ENCODE measurements at places on chromosomes 16 and 17.

- no peak for DNase-seq
These were observed 86.9 kb downstream of the HS3ST2 start for GRCh38 chr16:22900863-22901262.

GRCh38 chr16:57093666-57094564 is 1.5 kb downstream of the CPNE2 start:
- DNase-seq, result no peak

- DNase-seq, result no peak
These were observed 92.0 kb upstream of the ASIC2 start for GRCh38 chr17:33385133-33385532.

DNA sequence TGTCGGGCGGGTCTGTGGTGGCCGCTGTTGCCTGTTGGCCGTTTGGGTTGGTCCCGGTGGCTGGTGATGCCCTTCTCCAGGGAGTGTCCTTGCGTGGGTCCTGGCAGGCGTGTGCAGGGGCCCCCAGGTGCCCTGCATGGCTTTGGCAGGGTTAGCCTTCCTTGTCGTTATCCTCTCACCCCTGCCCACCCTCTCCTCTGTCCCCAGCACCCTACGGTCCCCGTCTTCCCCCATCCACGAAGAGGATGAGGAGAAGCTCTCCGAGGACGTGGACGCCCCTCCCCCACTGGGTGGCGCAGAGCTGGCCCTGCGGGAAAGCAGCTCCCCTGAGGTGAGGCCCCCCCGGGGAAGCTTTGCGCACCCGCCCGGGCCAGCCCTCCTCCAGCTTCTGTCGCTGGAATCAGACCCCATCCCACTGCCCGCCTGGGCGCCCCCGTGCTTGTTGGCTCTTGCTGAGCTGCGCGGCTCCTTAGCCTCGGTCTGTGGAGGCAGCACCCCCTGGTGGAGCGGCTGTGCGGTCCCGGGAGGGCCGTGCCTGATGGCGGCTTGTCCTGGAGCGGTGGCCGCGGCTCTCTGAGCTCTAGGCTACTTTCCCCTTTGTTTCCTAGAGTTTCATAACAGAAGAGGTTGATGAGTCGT is 10.6 kb upstream of the NUDT16L1 start:
- DNase-seq, result peak; percentile 48

GRCh38 chr16:69481901-69482341 is 57.5 kb downstream of the CYB5B start:
- peak; percentile 17 for DNase-seq

- no peak for DNase-seq
These were observed 712 bp downstream of the TMEM256 start for GRCh38 chr17:7403043-7403726.

GRCh38 chr17:75734674-75735294 is 13.5 kb downstream of the ITGB4 start:
- DNase-seq, result no peak

DNA sequence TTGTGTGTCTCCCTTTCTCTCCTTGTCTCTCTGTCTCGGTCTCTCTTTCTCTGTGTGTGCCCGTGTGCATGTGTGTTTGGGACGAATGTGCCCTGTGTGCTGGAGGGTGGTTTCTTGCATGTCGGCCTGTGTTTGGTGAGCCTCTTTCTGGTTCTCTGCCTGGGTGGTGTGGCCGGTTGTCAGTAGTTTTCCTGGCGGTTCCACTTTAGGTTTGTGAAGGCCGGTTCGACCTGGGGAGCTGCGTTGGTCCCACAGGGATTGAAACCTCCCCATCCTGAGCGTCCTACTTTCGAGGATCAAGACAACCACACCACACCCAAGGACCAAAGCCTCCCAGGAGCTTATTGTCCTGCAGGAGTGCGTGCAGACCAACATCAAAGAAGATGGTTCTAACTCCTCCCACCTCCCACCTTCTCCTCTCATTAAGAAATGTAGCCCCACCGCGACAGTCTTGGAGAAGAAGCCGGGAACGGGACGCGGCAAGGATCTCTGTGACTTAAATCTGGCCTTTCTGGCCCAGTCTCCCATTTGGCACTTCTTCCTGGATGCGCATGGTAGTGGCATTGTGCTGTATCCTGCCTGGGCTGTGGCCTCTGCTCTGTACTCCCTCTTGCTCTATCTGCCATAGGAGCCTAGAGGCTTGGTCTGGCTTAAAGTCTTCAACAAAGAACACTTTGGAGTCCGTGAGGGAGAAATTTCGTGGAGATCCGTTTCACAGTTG is 1685.0 kb downstream of the TP53TG3F start:
- no peak for DNase-seq

- DNase-seq, result no peak
These were observed 165.1 kb downstream of the XYLT1 start for GRCh38 chr16:17305694-17306093.

GRCh38 chr16:11060364-11060763 is 116.0 kb downstream of the CLEC16A start:
- DNase-seq, result no peak

GRCh38 chr17:45871718-45872117 is 22.6 kb upstream of the MAPT start:
- no peak for DNase-seq

DNA sequence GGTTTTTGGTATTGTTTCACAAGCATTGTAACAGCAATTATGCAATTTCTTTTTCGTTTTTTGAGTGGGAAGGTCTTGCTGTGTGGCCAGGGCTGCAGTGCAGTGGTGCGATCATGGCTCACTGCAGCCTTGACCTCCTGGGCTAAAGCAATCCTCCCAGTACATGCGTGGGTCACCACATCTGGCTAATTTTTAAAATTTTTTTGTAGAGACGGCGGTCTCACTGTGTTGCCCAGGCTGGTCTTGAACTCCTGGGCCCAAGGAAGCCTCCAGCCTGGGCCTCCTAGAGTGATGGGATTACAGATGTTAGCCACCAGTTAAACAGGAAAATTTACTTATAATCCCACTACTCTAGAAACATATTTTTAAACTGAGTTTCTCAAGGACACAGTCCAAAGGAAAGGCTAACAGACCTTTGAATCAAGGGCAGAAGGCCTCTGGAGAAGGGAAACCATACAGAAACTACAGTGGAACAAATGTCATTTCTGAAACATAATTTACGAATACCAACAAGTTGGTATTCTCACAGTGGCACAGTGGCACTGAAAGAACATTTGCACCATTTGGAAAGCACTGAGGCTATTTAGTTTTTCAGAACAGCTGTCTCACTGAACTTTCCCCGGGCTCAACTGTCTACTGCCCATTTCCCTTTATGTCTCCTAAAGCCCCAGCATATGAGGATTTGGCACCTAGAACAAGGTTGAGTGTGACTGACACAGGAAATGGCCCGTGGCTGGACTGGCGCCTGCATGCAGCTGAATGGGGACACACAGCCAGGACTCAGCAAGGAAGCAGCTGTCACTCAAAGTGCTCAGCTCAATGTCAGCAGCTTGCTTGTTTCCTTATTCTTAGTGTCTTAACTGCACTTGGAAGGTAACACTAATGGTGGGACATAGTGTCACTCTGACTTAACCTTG is 2.8 kb upstream of the PRKAR1A start:
- DNase-seq, result no peak

GRCh38 chr17:63434951-63435571 is 11.0 kb downstream of the CYB561 start:
- DNase-seq, result peak; percentile 65

- DNase-seq, result no peak
These were observed 1.7 kb upstream of the IGF2BP1 start for GRCh38 chr17:48995304-48995973.

DNA sequence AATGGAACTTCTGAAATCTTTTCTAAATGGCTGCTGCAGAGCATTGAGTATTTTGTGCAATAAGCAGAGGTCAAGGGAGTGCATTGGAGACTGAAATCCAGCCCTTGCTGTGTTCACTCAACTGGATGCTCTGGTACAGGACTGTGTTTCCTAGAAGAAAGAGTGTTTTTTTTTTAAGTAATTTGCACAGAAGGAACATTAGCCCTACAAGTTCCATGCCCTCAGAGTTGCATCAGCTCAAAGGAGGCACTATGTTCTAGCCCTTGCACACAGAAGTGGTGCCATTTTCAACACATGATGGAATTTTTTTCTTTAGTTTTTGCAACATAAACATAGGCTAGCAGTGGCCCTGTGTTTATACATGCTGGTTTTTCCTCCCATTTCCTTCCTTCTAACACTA is 144.1 kb upstream of the HLF start:
- no peak for DNase-seq

DNA sequence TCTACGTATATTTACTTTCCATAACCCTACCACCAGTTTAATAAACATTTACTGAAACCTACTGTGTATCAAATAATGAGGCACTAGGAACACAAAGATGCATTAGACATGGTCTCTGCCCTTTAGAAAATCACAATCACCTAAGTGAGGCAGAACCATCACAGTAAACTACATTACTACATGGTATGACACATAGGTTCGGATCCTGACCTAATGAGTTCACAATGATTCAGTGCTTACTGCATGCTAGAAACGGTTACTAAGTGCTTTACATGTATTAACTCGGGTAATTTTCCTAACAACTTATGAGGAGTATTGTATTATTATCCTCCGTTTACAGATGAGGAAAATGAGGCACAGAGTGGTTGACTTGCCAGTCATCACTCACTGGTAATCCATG is 5.2 kb upstream of the SYNRG start:
- DNase-seq, result no peak

- no peak for DNase-seq
These were observed 1.3 kb downstream of the SLX4 start for GRCh38 chr16:3609895-3610697.

- DNase-seq, result no peak
These were observed 9.8 kb downstream of the SPHK1 start for GRCh38 chr17:76394166-76394565.

DNA sequence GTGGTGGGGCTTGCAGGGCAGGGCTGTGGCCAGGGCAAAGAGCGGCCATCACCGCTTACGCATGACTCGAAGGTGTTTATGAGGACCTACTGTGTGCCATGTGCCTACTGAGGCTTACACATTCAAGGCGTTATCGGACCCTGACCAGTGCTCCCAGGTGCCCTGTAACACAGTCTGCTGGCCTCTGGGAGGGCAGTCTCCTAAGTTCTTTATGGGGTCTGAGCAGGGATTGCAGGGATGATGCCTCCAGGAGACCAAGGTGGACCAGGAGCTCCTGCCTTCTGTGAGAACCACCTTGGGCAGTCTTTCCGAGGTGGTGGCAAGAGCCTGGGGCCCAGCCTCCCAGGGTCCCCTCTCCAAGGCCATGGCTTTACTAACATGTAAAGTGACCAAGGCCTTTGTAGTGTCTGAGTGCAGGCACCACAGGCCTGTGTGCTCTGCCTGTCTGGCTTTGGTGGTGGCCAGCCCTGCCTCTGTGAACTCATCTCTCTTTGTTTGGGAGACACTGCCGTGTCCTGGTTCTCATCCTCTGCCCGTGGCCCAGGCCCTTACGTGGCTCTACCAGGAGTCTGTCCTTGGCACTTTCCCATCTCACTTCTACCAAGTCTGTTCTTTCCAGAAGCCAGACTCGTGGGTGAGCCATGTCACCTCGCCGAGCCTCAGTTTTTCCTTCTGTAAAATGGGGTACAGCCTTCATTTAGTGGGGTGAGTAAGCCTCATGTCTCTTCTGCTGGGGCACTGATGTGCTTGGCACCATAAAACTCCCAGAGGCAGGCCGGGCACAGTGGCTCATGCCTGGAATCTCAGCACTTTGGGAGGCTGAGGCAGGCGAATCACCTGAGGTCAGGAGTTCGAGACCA is 3.4 kb upstream of the SYNGR2 start:
- DNase-seq, result no peak

DNA sequence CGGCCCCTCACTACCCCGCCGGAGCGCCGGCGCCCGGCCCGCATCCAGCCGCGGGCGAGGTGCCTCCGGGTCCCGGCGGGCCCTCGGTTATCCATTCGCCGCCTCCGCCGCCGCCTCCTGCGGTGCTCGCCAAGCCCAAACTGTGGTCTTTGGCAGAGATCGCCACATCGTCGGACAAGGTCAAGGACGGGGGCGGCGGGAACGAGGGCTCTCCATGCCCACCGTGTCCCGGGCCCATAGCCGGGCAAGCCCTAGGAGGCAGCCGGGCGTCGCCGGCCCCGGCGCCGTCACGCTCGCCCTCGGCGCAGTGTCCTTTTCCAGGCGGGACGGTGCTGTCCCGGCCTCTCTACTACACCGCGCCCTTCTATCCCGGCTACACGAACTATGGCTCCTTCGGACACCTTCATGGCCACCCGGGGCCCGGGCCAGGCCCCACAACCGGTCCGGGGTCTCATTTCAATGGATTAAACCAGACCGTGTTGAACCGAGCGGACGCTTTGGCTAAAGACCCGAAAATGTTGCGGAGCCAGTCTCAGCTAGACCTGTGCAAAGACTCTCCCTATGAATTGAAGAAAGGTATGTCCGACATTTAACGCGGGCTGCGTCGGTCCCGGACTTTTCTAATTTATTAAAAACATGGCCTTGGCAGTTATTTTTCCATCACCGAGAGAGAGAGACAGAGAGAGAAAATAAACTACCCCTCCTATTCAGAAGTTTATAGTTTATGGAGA is 2.8 kb downstream of the IRX5 start:
- DNase-seq, result no peak

- no peak for DNase-seq
These were observed 14.5 kb downstream of the TMC6 start for GRCh38 chr17:78113804-78114785.

- DNase-seq, result no peak
These were observed 40.6 kb upstream of the ZNF267 start for GRCh38 chr16:31833047-31833446.

DNA sequence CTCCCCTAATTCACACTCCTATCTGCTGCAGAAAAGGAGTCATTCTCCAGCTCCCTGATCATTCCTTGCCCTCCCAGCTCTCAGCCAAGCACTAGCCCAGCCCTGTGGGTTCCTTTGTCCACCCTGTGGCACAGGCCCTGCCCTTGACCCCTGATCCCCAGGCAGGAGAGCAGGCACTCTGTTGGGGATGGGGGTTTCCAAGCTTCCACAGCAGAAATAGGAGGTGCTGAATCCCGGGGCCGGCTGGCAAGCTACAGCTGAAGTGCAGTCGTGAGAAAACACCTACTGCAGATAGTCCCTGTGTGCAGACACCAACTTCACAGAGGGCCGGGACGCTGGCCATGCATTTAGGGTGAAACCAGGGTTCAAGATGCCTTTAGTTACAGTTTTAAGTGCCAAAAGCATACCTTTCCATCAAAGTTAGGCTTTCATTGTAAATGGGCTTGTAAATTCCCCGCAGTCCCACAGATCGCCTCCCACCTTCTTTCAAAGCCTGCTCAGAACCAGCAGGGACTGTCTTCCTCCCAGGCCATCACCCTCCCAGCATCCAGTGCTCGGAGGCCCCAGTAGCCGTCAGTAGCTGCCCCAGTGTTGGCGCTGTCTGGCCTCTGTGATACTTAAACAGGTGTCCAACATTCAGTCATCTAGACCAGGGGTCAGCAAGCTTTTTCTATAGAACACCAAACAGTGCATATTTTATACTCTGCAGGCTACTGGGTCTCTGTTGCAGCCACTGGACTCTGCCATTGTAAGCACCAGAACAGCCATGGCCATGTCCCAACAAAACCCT is 10.6 kb downstream of the CPSF4L start:
- DNase-seq, result no peak

DNA sequence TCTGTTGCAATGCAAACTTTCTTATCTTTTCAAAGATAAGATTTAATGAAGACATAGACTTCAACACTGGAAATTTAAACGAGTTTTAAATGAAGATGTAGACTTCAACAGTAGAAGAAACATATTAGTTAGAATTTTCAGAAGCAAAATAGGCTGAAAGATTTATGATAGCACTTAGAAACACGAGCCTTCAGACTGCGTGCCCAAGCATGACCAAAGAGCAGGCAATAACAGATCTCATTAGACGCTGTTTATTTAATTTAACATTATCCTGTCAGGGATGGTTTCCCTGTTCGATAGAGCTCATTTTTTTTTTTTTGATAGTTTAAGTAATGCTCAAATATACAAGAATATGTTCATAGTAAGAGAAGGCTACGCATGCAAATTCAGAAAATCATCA is 604.7 kb upstream of the SOX9 start:
- DNase-seq, result no peak

GRCh38 chr17:39196241-39196807 is 1.1 kb downstream of the CACNB1 start:
- no peak for DNase-seq
